Activated CD8-positive, alpha-beta memory T cell treated with anti-CD3 and anti-CD28 coated beads for 1 hour (primary cell): ENCODE measurements at places on chromosomes 2 and 18.

DNA sequence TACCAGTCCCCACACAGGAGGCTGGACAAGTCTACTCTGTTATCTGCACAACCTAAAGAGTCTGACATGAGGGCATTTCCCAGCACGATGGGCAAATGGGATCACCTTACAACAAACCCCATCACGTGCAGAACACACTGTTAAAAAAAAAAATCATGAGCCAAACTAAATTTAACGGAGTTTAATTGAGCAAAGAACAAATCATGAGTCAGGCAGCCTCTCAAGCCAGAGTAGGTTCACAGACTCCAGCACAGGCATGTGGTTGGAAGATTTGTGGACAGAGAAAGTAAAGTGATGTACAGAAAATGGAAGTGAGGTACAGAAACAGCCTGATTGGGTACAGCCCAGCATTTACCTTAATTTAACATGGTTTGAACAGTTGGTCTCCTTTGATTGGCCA is 59.9 kb downstream of the KYNU start:
- no peak for DNase-seq

GRCh38 chr2:5454051-5454390 is 238.2 kb upstream of the SOX11 start:
- DNase-seq: no peak

- DNase-seq: no peak
These were observed 56.9 kb downstream of the LIMS1 start for GRCh38 chr2:108591163-108591562.

DNA sequence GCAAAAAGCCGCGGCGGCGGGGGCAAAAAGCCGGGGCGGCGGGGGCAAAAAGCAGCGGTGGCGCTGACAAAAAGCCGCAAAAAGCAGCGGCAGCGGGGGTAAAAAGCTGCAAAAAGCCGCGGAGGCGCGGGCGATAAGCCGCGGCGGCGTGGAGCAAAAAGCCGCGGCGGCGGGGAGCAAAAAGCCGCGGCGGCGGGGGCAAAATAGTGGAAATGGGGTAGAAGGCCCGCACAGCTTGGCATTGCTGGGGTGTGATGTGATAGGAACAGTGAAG is 450.1 kb downstream of the ANKRD30B start:
- no peak for DNase-seq

DNA sequence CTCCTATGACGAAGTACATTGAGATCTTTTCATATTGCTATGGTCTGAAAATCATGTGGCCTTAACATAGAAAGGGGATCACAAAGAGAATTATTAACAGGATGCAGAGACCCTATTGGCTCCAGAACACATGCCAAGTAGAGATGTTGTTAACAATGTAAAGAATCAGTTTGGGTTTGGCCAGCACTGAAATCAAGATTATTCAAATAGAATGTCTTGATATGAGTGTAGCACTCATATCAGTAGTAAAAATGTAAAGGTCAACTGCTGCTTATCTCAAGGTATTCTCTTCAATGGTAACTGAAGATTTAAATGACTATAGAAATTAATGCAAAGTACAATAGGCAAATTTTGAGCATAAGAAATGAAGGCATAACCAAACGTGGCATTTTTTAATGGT is 262.8 kb downstream of the PTH2R start:
- no peak for DNase-seq

DNA sequence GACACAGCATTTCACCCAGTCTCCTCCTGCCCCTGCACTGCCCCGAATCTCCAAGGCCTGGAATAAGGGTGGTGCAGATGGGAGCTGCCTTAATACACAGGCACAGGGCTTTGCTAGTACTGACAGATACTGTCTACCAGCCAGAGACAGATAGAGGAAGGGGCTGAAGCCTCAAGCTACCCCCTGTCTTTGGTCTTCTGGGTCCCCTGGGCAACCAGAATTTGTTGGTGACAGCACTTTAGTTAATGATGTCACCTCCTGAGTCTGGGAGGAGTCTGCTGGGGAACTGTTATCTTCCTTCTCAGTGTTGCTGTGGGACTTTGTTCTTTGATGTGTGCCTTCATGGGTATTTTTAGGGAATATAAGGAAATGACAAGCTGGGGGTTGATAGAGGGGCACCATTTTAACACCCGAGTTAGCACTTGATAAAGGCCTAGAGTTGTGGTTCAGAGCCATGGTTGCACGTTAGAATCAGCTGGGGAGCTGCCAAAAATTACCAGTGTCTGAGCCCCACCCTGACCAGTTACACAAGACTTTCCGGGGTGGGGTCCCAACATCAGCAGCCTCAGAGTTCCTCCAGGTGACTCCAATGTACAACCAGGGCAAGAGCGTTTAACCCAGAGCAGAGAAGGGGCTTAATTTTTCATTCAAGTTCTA is 136.8 kb downstream of the SMAD7 start:
- DNase-seq: no peak

- DNase-seq: no peak
These were observed 103.3 kb downstream of the POLR1A start for GRCh38 chr2:86002375-86002774.

DNA sequence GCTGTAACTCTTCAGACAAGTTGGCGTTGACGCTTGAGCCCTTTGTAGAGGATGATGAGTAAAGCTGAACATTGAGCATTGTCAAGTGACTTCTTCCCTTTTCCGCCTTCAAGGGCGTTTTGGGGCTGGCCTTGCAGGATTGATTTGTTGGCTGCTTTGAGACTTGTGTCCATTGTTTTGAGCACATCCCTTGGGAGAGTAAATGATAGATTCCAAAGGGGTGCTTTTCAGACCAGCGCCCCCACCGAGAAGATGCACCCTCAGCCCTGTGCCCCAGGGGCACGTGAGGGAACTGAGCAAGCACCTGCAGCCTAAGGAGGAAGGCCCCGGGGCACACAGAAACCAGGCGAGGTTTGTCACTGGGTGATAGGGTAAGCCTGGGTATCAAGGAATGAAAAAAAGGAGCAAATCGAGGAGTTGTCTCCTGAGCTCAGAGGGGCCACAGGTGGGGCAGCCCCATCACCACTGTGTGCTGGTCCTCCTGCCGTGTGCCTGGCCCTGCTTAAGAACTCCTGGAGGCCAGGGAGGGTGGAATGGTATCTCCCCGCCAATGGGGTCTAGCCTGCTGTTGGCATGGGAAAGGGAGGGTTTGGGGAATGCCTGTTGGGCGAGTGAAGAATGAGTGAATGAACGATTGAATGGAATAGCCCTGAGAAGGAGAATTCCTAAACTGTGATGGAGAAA is 64.0 kb downstream of the RAB31 start:
- no peak for DNase-seq

GRCh38 chr2:225074919-225075681 is 32.8 kb upstream of the DOCK10 start:
- DNase-seq: no peak

GRCh38 chr2:188788621-188789020 is 185.6 kb upstream of the COL3A1 start:
- DNase-seq: no peak

DNA sequence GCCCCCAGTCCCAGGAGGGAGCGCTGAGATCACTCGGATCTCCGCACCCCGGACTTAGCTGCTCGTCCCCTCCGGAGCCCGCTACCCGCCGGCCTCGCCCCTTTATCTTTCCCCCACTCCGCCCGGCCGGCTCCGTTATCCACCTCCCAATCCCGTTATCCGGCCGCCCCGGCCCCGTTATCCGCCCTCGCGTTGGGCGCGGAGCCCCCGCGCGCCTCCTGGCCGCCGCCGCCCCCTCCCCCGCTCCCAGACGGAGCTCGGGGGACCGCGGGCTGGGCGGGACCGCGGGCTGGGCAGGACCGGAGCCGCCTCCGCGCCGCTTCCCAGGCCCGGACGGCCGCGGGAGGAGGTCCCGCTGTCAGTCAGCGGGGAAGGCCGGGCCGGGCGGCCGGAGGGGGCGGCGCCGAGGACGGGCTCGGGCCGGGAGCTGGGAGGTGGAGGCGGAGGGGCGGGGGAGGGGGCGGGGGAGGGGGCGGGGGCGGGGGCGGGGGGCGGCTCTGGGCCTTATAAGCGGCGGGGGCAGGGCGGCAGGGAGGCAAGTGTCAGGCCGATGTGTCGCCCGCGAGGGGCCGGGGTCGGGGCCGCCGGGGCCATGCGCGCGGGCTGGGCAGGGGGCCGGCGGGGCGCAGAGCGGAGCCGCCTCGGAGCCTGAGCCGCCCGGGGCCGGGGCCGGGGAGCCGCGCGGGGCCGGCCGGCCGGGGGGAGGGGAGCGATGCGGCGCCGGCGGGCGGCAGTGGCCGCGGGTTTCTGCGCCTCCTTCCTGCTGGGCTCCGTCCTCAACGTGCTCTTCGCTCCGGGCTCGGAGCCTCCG is at the start of gene PKDCC:
TSS of gene PKDCC (plus strand) at position 534 of the 811 bp plus-strand sequence. CDS start at position 713, 179 bp downstream.
- DNase-seq: no peak

GRCh38 chr2:1619556-1619955 is 124.8 kb downstream of the PXDN start:
- DNase-seq: no peak

DNA sequence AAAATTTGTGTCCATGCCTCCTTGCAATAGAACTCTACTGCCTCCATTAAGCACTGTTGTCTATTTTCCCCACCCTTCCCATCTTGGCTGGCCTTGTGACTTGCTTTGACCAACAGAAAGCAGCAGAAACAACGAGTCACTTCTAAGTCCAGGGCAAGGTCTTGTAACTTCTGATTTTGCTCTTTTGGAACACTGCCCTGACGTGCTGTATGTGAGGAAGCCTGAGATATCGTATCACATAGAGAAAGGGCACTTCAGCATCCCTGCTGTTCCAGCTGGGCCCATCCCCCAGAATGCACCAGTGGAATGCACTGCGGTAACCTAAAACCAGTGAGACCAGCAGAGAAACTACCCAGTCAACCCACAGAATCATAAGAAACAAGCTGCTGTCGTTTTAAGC is 28.1 kb downstream of the NCKAP1 start:
- DNase-seq: no peak

GRCh38 chr2:176637486-176638166 is 368.4 kb downstream of the MTX2 start:
- no peak for DNase-seq

DNA sequence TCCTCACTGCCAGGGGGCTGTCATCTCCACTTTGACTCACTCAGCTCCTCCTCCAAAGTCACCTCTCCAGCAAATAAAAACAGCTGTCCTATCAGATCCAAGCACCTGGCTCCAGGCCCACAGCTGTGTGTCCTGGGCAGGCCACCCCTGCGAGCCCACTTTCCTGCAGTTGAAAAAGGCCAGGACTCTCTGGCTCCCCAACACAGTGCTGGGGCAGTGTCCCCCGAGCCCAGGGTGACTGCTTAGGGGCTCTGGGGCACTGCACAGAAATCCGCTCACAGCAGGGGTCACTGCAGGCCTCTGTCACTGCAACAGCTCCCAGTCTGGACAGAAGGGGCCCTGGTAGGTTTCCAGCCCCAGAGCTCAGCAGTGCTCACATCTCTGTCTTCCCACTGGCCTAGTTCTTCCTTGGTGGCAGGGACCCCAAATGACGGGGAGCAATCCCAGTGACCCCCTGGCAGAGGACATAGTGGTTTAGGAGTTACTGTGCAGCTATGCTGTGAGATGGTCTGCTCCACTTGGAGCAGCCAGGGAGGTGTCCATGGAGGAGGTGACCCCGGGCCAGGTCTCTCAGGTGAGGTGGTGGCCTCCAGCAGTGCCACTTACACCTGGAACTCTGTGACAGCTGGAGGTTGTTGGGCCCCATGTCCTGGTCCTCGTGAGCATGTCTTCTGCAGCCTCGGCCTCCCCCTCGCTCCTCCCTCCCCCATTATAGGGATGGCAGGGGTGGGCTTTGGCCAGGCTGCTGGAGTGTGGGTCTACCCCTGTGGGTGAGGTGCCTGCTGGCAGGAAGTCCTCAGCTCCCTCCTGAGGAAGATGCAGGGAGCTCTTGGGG is 35.5 kb downstream of the HS6ST1 start:
- no peak for DNase-seq

DNA sequence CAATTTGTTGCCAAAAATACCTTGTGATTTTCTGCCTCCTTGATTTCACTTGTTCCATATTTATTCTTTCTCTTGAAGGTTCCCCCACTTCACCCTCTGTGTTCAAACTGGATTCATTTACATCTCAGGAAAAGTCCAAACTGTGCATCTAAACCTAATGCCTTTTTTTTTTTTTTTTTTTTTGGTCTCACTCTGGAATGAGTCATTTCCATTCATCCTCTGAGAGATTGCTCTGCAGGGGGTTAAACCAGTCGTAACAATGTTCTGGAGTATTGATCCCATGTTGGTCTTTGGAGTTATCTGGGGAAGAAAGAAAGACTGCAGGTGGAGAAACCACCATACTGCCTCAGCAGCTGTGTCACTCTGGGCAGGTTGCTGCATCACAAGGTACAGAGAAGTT is 119.7 kb downstream of the TACR1 start:
- DNase-seq: no peak

- DNase-seq: no peak
These were observed 13.6 kb upstream of the PELI1 start for GRCh38 chr2:64157792-64158191.

DNA sequence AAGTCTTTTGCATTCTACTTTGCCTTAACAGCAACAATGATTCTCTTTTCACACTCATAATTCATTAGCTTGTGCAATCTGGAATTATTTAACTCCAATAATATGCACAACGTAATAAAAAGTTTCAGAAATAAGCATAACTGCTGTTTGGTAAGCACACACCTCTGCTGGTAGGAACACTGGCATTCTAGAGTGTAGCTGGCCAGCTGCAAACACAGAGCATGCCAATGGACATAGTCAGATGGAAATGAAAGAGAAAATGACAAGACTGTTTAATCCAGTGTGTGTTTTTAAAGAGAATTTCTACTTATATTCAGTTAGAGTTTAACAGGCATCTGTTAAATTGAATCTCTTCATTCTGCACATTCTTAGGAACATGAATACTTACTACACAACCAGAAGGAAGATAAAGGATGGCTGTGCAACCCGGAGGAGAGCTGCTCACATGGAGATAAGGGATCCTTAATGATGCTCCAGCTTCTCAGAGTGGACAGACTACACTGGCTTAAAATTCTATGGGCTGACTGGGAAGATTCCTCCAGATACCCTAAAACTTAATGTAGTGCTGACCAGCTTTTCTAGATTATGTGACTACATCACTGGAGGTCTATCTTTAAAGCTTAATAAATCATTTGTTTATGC is 94.6 kb upstream of the CHAC2 start:
- DNase-seq: no peak

GRCh38 chr2:163571423-163572102 is 164.2 kb downstream of the FIGN start:
- DNase-seq: no peak

DNA sequence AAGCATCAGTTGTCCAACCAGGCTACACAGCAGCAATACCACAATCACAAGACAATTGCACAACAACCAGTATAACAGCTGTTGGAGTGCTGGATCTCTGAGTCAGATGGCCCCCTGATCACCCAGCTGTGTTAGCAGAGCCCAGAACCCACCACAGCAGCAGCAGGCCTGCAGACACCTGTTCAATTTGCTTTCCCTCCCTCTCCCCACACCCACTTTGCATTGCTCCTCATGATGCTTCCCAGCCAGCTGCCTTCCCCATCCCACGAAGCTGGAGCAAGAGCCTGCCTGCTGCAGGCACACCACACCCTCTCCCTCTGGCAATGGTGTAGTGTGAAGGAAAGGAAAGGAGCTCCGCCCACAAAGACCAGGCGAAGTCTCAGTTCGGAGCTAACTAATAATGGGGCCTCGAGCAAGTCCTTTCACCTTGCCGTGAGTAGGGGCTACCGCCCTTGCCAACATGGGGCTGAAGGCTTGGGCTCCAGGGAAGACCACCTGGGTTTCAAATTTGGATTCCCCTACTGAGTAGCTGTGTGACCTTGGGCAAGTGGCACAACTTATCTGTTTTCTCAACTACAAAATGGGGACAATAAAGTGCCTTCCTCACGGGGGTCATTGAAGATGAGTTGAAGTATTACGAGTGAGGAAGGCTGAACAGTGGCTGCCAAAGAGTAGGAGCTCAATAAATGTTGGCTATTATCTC is 19.4 kb upstream of the ZBTB7C start:
- no peak for DNase-seq
